Muscle of back (tissue), 13 donors: ENCODE measurements at places on chromosomes 2 and 18.
A peak's percentile ranks its signal among the peaks of the same experiment; 100 is the strongest.

DNA sequence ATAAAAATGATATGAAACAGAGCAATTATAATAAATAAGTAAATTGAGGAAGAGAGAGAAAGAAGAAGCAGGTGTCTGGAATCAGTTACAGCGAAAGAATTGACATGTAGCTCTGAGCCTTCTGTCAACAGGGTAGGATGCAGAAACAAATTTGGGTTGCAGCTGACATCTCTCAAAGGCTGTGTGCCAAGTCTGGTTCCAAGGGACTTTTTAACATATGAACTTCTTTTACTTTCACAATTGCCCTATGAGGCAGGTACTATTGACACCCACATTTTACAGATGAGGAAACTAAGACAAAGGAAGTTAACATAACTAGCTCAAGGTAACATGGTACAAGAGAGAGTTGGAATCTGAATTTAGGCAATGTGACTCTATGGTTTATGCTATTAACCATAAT, 260.0 kb downstream of the ASXL3 start:
- DNase-seq: peak; percentile 30

GRCh38 chr2:131044075-131044756, 49.0 kb downstream of the FAM168B start:
- no peak for DNase-seq

- peak; percentile 46 for DNase-seq
These were observed at the start of gene CCDC68 for GRCh38 chr18:54958704-54959625. TSS of gene CCDC68 (minus strand) at chr18:54959461. CDS start at chr18:54942791, 16,670 bp downstream.

- DNase-seq: no peak
These were observed 104.4 kb upstream of the GLI2 start for GRCh38 chr2:120631236-120631635.

DNA sequence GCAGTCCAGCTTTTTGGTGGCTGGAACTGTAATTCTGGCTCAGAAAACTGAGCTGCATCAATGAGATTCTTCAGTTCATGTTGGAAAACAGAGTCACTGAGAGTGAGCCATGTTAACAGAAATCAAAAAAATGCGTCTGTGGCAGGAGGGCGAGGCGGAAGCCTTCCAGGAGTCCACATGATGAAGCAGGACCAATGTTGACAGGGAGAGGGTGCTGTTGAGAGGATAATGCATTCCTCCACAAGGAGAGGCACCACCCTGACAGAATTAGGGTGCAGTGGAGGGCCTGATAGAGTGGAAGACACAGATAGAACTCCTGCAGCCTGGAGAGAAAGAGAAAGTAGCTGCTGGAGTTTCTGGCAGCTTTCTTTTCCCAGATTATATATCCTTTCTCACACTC, 111.5 kb downstream of the MGAT5 start:
- no peak for DNase-seq

DNA sequence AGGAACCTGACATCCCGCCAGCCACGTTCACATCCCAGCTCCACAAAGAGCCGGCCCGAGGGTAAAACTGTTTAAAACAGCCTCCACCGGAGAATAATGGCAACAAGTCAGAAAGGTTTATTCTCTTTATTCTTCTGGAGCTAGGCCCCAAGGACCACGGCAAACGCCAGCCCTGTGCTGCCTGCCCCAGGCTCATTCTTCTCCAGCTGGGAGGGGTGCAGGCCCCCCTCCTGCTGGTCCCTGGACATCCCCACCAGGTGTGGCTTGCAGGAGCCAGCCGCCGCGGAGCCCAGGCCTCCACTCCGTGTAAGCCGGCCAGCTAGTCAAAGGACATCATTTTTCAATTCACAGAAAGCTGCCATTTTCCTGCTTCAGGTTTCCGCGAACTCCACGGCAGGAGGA, 65.8 kb upstream of the SALL3 start:
- DNase-seq: no peak
